ENCODE measurements at places on chromosomes 1 and 21.

DNA sequence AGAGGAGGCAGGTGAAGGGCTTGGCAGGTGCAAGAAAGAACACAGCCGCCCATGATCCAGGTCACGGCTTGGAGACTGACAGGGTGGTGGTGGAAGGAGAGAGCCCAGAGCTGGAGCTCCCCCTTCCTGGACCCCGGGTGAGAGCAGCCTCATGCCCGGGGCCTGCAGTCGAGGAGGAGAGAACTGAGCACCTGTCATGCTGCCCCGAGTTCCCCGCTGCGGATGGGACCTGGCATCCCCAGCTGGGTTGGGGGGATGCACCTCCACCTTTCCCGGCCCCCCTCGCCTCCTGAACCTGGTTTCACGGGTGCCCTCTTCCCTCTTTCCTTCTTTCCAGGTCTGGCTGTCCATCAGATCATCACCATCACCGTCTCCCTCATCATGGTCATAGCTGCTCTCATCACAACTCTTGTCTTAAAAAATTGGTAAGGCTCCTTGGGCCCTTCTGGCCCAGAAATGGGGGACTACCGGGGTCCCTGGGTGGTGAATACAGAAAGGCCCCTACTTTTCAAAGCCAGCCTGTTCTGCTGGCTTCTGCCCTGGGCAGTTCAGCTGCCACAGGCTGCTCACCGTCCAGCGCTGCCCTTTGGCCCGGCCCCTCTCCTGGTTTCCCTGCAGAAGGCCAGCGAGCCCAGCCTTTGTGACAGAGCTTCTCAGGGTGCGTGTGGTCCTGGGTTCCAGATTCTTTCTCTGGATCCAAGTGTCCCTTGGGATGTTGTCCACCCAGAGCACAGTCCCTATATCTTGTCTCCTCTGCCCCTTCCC lies 115.3 kb downstream of the AJAP1 start:
- no peak for DNase-seq

- DNase-seq, result no peak
Measured at GRCh38 chr1:150513351-150513791, 2.2 kb upstream of the FALEC start.

DNA sequence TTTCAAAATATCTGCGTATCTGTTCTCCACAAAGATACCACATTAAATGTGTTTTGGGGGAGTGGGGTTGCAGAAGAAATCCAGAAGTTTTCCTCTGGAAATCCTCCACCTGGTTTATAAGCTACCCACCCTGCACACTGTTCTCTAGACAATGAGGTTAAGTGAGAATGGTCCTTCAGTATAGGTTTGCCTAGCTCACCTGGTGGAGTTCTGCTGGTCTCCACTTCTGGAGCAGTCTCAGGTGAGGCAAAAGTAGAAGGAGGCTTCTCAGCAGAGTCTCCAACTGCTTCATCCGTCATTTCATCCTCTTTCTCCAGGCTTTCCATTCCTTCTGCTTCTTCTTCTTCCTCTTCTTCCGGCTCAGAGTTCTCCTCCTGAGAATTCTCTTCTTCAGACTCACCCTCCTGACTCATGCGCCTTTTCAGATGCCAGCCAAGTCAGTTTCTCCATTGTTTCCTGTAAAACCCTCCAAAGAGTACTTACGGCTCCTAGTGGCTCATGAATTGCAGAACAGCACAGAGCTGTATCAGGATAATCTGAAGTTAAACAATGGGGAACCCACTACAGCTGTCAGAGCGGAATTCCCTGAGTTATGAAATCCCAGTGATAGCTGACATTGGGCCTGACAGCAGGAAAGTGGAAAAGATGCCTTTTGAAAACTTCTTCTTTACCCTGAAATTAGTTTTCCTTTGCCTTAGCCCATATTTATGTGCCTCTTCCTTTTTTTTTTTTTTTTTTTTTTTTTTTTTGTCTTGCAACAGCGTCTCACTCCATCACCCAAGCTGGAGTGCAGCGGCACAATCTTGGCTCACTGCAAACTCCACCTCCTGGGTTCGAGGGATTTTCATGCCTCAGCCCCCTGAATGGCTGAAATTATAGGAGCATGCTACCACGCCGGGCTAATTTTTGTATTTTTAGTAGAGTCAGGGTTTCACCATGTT lies 38.5 kb downstream of the MSTO1 start:
- DNase-seq, result peak; percentile 70

- no peak for DNase-seq
Measured at GRCh38 chr1:169563650-169564049, 22.6 kb downstream of the F5 start.

DNA sequence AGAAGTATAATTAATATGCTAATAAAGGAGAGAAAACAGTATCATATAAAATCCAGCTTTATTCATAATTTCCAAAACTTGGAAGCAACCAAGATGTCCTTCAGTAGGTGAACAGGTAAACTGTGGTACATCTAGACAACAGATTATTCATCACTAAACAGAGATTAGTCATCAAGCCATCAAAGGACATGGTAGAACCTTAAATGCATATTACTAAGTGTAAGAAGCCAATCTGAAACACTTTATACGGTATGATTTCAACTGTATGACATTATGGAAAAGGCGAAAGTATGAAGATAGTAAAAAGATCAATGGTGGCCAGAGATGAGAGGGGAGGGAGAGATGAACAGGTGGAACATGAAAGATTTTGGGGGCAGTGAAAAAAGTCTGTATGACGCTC lies 541.7 kb downstream of the SMYD3 start:
- DNase-seq, result no peak

- DNase-seq, result no peak
Measured at GRCh38 chr1:215406927-215407326, 160.2 kb upstream of the KCTD3 start.

DNA sequence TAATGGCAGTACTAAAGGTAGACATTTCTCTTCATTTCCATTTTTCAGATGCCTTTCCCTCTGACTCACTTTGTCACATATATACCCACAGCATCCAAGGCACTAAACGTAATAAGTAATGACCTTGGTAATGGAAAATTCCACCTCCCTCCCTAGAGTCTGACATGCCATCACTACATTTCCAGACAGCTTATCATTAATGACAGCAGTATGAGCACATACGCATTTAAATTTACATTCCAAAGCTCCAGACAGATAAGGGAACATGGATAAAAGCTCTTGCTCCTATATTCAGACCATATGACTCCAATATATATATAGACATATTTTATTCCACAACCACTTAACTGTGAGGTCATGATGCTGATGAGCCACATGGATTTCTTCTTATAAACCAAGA lies 191.7 kb upstream of the GORAB start:
- no peak for DNase-seq

GRCh38 chr1:162397039-162397448 lies 14.9 kb downstream of the SH2D1B start:
- no peak for DNase-seq

DNA sequence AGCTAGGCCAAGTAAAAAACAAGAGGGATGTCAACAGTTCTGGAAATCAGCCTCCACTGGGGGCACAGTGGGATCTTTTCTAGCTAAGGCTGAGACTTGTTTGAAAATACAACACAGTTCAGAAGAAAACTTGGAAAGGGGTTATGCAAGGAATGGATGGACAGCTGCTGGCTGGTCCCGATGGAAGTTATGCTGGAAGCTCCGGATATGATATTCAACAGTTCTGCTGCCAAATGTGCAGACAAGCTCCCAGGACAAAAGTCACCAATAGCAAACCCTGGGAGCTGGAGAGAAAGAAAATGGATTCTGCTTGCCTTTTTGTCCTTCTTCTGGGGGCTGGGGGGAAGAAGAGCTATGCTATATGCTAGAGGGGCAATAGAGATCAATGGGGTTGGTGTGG lies 14.3 kb downstream of the LMX1A start:
- no peak for DNase-seq

GRCh38 chr1:205365945-205366463 lies 9.3 kb upstream of the KLHDC8A start:
- no peak for DNase-seq

DNA sequence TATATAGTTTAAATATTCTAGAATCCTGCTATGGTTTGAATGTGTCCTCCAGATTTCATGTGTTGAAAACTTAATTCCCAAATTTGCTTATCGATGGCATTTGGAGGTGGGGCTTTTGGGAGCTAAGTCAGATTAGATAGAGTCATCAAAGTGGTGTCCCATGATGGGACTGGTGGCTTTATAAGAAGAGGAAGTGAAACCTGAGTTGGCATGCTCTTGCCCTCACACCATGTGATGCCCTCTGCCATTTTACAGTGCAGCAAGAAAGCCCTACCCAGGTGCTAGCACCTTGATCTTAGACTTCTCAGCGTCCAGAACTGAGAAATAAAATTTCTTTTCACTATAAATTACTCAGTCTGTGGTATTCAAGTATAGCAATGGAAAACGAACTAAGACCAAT lies 111.3 kb downstream of the TGFB2 start:
- DNase-seq, result no peak

DNA sequence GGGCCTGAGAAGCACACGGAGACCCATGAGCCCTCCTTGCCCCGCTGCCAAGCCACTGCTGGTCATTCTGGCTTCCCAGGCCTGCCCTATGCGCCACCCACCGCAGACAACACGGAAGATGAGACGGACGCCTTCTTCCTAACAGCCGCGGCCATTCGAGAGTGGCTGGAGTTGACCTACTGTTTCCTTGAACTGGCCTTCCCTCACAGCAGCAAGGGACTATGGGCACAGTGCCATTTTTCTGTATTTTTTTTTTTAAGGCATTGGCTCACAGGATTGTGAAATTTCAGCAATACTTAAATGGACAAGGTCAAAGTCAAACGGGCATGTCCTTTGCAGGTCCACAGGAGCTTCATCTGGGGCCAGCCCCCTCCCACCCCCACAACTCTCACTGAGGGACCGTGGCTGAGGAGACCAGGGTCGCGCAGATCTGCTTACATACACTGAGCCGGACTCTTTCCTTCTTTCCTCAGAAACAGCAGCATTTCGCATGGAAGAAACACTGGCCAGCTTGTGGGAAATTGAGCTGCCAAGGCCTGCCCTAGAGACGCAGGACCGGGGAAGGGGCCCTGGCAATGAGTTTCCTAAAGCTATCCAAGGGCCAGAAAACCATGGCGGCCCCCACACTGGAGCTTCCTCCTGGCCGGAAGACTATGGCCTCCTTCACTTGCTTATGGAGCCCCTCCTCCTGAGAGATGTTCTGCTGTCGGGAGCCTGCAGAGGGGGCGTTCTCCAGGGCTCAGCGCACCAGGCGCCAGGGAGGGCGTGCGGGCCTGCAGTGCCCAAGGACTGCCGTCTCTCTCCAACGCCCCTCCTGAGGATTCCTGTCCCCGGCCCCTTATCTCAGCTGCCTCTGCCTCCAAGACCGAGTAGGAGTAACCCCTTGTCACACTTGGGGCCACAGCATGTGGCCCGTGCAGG lies 98.9 kb downstream of the PGBD5 start:
- peak; percentile 19 for DNase-seq

DNA sequence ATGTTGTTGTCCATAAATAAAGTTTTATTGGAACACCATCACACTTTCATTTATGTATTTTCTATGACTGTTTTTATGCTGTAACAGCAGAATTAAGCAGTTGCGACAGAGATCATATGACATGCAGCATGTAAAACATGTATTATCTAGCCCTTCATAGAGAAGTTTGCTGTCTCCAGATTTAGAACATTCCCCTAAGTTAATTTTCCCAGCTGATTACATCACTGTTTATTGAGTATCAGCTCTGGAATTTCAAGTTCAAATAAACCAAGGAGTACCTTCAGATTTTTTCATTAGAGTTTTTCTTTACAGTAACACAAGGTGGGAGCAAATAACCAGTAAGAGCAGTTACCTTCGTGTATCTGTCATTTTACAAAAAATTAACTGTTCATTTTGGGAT lies 792.8 kb downstream of the USP25 start:
- no peak for DNase-seq

GRCh38 chr1:160740133-160740688 lies 1.2 kb downstream of the SLAMF7 start:
- no peak for DNase-seq

DNA sequence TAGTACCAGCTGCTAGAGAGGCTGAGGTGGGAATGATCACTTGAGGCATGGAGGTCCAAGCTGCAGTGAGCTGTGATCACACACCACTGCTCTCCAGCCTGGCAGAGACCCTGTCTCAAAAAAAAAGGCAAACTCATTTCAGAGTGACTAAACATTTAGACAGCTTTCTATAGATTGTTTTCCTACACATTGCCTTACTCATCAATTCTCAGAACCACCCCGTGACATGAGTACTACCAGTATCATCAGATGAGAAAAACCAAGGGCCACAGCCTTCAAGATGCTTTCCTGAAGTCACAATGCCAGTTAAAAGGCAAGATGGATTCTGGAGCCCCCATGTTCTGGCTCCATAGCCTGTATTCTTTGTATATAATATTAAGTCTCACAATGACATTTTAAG lies 22.4 kb upstream of the SMPDL3B start:
- no peak for DNase-seq

DNA sequence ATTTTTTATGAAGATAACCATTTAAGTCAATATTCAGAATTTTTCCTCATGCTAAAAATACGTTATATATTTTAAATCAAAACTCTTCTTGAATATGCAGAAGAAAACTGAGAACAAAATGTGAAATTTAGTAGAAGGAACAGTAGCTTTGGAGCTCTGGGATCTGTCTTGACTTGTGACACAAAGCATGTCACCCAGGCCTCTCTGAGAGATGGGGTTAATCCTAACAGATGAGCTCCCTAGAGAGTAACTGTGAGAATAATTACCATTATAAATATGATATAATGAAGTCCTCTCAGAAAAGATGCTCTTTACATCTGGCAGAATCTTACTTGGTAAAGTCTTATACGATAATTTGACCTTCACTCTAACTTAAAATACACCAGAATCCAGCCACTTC lies 272.0 kb downstream of the PTPRC start:
- DNase-seq, result no peak

DNA sequence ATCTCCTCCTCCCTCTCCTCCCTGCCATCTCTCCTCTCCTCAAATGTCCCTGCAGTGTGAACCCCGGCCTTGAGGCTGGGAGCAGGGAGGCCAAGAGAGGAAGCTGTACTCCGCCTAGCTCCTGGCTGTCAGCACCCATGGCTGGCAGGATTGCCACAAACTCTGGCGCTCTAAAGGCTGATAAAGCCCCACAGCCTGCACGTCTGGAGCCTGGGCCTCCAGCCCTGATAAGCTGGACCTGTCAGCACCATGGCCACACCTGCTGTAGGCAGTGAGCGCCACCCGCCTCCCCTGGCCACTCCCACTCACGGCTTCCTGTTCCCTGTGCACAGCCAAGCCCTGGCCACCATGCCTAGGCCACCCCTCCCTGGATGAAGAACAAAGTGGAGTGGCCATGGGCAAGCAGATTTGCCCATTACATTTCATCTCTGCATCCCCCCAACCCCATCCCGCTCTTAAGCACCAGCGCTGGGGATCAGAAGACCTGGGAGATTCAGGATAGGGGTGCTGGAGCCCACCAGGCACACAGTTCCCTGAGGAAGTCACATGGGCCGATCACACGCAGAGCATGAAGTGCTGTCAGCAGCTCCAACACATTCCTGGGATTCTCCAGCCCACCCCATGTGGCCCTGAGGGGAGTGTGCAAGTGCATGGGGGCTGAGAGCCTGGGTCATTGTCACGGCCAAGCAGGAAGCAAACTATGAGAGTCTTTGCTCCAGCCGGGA lies 24.2 kb upstream of the NPPB start:
- peak; percentile 78 for DNase-seq

GRCh38 chr1:63643926-63644325 lies 50.7 kb downstream of the PGM1 start:
- no peak for DNase-seq
